ENCODE measurements at places on chromosomes 3 and 15. TPM values are rescaled to one million over a fixed set of nuclear protein-coding genes. Genes with fewer than 3 reads are reported as not detected.

SLCO3A1 gene
- total RNA-seq: 20.6 TPM

LAMB2 gene
- 94.6 TPM for total RNA-seq

EOGT gene
- 8.4 TPM for total RNA-seq

SLC49A4 gene
- 13.8 TPM for total RNA-seq

ACP3 gene
- 0.10 TPM for total RNA-seq

POPDC2 gene
- total RNA-seq: 0.44 TPM

KNSTRN gene
- 54.3 TPM for total RNA-seq

LXN gene
- 50.4 TPM for total RNA-seq

Data from A549 treated with Hydrocortisone at 1 μM for 4 hours (cell line).